ENCODE measurements at places on chromosomes 12 and 14. TPM values are rescaled to one million over a fixed set of nuclear protein-coding genes. Genes with fewer than 3 reads are reported as not detected.

DNA sequence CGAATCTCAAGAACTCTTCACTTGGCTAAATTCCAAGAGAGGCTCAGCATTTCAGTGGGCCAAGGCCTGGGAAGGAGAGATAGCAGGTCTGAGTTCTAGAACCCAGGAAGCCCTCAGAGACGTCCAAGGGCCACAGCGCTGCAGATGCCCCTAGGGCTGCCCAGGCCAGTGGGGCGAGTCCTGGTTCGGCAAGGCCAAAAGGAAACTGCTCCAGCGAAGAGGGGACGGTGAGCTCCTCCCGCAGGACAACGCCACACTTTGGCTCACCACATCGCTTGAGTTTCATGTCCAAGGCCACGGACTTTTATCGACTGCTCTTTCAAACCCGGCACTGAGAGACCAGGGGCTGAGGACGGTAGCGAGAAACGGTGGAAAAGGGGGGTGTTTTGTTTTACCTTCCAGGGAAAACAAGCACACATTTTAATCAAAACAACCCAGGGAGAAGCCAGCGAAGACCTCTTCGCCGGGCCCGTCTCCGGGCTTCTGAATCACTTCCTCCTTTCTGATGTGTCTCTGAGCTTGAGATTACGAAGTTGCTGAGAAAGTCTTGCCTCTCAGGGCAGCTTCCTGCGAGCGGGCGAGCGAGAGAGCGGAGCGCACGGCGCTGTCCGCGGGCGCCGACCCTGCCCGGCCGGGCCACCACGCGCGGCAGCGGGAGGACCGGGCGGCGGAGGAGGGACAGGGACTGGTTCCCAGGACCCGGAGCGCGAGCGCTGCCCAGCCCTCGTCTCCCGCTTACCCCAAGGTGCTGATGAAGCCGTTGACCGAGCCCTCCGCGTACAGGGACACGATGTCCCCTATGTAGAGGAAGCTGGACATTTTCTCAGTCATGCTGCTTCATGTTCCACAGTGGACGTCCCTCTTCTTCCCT, 808 bp downstream of the ITPR2 start:
- peak; percentile 36 for DNase-seq

DNA sequence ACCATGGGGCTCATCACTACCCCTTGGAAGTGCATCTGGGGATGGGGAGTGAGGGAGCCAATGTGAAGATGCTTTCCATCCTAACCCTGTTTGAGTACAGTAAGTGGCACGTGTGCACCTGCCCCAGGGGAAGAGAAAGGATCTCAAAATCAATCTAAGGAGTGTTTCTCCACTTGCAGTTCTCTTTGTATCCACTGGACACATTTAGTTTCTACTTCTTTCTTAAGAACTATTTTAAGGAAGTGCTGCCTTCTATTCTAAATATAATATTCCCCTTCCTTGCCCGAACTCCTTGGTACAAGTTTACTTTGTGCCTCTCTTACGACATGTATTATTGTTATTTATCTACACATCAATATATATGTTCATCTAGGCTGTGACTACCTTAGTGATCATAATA, 73.8 kb downstream of the TTC6 start:
- no peak for DNase-seq

DNA sequence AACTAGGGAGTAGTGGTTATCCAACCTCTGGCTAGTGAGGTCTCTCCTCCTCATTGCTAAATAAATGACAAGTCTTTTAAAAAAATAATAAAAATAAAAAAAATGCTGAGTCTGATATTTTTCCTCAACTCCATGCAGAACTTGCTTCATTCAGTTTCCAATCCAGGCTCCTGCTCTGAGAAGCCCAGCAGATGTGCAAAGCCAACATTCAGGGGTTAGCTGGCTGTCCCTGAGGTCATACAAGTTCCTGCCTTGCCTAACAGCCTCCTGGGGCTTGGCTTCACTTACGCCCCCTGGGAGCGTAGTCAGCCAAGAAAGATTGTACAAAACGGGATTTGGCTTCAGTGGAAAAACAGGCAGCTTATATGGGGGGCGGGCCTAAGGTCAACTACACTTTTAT, 23.3 kb downstream of the RTRAF start:
- no peak for DNase-seq

The STK38L gene
- total RNA-seq, result 13.3 TPM

- no peak for DNase-seq
These were observed 2.3 kb downstream of the GALC start for GRCh38 chr14:87990682-87991081.

DNA sequence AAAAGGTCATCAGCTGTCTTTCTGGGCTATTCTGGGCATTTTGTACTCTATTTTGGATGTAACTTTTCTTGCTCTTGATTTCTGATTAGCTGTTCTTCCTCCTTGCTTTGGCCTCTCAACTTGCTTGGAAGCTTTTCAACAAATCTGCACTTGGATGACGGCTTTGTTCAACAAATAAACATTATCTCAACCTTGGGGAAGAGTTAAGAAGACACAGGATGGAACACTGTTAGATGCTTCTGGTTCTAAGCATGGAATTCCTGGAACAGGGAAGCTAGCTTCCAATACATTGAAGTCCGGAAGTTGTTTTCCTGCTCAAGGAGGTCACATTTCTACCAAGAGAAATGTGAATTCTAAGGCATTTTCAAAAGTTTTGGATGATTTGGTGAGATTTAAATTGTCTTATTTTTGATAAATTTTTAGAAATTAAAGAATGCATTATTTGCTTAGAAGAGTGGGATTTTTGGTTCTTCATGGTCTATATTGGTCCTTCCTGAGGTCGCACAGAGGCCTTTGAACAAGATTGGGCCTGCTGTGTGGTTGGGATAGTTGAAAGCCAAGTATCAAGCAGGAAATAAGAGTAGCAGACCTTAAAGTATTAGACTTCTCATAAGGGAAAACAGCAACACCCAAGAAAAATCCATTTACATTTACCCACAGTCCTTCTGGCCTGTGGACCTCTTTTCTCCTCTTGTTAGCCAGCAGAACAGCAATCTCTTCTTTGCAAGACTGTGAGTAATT, 59.2 kb downstream of the PPFIBP1 start:
- DNase-seq, result no peak

GRCh38 chr14:68423686-68424085, 369.2 kb downstream of the ZFP36L1 start:
- no peak for DNase-seq

GRCh38 chr12:57781244-57781643, 1.3 kb upstream of the TSFM start:
- no peak for DNase-seq

GRCh38 chr12:30457621-30458289, 237.9 kb downstream of the IPO8 start:
- DNase-seq, result no peak

GRCh38 chr14:95462491-95462890, 54.0 kb downstream of the SYNE3 start:
- no peak for DNase-seq

- no peak for DNase-seq
These were observed 210.0 kb downstream of the RASSF9 start for GRCh38 chr12:85626001-85626783.

The JDP2 gene
- total RNA-seq, result 1.4 TPM

The APOLD1 gene
- total RNA-seq, result 3.1 TPM

DNA sequence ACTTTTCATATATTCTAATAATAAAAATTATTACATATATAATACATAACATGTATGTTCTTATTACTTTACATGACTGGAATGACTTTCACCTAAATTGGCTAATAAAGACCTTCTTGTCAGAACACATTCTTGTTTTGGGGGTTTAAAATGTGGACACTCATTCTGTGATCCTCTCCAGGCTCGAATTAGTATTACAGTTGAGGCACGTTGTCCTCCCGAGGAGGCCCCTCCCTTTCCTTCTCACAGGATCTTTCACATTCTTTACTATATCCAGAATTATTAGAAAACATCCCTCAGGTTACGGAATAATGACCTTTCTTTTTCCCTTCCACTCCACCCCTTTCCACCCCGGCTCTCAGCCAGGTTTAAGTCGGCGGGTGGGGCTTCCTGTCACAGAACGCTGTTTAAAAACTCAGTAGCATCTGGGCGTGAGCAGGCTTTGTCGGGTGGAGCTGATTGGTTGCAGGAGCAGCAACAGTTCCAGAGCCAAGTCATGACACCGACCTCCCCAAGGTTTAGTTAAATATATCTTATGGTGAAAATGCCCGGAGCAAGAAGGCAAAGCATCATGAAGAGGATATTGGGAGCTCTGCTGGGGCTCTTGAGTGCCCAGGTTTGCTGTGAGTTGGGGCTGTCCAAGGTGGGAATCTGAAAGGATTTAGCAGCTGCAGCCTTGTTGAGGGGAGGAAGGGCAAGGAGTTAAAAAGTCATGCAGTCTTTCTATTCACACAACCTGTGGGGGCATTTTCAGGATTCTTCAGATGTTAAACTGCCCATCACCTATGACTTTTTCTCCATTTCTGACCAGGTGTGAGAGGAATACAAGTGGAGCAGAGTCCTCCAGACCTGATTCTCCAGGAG, 396.7 kb upstream of the OR4E1 start:
- peak; percentile 22 for DNase-seq

DNA sequence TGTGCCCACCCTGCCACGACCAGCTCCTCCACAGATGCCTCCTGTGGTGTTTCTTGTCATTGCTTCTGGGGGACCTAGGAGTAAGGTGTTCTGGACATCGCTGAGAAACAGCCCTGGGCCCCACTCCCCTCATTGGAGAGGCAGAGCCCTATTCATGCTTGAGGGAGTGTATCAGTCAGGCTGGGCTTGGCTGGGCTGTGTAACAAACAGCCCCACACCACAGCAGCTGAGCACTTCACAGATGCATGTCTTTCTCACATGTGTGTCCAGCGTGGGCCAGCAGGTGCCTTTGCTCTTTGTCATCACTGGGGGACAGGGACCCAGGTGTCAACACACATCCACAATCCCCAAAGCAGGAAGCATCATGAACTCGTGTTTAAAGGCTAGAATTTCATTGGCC, 65.1 kb upstream of the FBRSL1 start:
- no peak for DNase-seq

The PTMS gene
- total RNA-seq, result 12.0 TPM

DNA sequence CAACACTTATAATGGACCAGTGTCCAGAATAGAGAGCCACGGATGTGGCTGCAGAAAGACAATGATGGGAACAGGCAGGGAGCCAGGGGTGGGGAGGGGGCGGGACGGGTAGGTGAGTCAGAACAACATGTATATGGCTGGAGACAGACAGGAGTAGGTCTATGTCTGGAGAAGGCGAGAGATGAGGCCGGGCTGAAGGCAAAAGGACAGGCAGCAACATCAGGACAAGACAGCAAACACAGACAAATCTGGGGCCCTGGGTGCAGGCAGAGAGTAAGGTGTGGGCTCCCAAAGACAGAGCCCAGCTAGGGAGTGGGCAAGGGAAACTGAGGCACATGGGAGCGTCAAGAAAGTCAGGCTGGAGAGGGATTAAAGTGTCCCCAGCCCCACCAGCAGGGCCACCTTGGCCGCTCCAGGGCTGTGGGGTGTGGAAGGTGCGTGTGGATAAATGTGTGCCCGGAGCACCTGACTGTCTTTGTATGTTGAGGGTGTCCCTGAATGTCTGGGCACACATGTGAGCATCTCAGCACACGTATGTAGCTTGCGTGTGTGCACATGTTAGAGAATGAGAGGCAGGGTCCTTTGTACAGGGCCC, 44.1 kb downstream of the FAM222A start:
- no peak for DNase-seq

DNA sequence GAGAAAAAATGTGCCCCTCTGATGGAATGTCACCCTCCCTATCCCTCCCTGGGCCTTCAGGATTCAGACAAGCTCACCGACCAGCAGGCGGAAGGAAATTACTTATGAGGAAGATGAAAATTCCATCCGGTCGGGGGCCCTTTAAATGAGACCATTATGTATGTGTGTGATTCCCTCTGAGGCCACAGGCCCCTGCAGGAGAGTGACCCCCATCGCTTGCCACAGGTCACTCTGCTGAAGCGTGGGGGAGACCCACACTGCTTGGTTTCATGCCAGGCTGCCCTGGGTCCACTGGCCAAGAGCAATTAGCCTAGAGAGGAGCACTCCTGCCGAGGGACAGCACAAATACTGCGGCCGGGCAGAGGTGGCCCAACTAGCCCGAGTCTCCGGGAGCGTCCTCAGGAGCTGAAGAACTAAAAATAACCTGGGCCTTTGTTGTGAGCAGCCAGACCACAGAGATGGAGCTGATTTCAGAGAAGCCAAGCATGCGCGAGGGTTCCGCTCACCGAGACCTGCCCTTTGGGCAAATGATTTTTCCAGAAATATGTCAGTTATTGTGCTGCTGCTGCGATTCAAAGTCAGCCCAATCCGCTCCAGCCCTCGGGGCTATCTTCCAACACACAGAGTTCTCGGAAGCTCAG, 276.4 kb downstream of the DPF3 start:
- DNase-seq, result no peak

DNA sequence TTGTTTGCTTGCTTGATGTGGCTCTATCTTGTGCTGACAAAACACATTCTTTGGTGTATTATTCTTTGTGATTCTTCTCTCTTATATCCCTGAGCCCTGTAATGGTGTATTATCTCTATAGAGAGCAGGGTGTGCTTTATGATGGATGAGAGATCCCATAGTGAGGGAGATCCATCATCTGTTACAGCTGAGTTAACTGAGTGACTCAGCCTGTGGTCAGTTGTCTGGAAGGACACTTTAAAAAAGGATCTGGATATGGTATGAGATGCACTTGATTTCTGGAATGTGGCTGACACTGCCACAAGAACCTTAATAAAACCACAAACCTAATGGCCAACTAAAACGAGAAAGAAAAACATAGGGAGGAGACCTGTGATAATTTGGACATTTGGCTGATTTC, 461.4 kb upstream of the SYT1 start:
- DNase-seq, result no peak

DNA sequence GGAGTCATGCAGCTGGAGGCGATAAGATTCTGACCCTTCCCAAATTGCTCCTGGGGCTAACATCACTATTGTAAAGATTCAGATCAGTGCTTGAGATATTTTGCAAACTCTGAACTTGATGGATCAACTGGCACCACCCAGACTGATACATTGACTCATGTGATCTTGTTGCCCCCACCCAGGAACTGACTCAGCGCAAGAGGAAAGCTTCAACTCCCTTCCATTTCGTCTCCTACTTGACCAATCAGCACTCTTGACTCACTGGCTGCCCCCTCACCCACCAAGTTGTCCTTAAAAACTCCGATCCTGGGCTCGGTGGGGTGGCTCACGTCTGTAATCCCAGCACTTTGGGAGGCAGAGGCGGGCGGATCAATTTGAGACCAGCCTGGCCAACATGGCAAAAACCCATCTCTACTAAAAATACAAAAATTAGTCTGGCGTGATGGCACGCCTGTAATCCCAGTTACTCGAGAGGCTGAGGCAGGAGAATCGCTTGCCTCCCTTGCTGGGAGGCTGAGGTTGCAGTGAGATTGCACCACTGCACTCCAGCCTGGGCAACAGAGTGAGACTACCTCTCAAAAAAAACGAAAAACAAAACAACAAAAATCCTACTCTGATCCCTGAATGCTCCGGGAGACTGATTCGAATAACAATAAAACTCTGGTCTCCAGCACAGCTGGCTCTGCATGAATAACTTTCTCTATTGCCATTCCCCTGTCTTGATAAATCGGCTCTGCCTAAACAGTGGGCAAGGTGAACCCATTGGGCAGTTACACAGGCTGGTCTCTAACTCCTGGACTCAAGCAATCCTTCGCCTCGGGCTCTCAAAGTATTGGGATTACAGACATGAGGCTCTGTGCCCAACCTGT, 9.8 kb upstream of the ARF6 start:
- no peak for DNase-seq

Measured in T-helper 17 cell (primary cell).